ENCODE measurements at places on chromosomes 5 and 9.

- no peak for DNase-seq
Observed at GRCh38 chr5:103298607-103299188, 40.1 kb downstream of the MACIR start.

DNA sequence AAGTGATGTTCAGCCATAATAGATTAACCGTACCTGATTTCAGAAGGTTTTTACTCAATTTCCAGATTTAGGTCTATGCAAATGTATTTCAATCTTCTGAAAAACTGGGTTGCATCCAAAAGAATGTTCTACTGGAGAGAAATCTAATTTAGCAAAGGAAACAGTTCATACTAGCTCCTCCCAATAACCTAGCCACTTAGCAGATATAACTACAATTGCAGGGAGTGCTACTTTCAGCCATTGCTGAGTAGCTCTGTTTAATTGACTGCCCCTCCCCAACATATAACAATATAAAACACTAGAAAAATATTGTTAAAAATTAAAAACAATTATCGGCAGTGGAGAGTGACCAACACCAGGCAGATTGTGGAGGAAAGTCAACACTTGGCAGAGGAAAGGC, 7.9 kb upstream of the OSMR start:
- no peak for DNase-seq

GRCh38 chr9:70197216-70198044, 61.3 kb upstream of the SMC5 start:
- no peak for DNase-seq

DNA sequence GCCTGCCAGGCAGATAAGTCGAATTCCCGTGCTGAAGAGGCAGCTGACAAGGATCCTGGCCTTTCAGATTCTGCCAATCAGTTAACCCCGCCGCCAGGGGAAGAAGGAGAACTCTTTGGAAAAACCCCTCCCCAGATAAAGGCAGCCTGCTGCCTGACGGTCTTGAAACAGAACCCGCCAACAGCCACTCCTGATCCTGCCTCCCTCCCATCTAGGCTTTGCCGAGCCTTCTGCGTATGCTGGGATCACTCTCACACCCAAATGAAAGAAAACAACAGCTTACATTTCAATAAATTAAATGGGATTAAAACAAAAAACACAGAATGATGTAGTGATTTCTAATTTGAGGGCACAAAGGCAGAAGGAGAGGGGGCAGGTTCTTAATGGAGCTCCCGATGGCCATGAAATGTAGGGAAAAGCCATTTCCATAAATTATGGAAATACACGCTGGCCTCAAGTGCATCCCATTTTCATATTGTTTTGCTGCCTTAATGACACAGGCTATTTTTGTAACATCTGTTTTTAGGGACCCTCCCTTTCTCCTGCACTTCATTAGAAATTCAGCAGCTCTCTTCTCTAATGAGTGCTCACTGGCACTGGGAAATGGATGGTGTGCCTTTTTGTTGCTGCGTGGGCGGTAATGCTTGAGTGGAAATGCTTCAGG, 319.1 kb downstream of the MED10 start:
- no peak for DNase-seq

GRCh38 chr5:160352308-160352707, 18.1 kb downstream of the C1QTNF2 start:
- DNase-seq: no peak

DNA sequence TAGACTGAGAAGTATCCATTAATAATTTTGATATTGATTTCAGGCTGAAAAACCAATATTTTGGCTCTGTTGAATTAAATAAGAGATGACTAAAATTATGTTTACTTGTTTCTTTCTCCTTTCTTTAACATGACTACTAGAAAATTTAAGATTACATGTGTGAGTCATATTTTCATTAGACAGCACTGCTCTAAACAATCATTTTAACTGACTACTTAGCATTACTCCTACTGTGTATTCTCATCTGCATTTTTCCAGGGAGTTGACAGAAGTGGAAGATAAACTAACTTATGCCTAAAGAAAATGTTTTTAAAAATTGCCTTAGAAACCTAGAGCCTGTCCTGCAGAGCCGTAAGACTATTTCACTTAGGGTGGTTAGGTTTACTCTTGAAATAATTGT, 29.1 kb downstream of the TNC start:
- no peak for DNase-seq

DNA sequence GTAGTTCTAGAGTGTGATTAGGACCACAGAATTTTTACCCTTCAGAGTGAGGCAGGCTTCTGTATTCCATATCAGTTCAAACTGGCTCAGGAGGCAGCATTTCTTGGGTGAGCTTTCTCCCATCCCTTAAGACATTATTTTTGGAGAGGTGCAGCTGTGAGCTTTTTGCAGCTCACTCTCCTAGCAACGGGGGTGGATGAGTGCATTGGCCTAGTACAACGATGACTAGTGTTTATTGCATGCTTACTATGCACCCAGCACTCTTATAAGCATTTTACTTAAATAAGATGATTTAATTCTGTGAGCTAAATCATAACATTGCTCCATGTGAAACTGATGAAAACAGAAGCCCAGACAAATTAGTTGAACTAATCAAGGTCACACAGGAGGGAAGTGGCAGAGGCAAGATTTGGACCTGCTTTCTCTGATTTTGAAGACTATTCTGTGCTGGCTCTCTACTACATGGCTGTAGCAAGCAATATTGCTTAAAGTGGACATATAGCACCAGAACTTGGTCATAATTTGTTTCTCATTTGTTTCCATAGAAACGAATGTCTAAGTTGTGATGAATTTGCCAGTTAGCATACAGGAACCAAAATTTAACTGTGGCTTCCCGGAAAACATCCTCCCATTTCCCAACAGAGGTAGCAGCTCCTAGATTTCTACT, 372.1 kb upstream of the RIOK2 start:
- no peak for DNase-seq

- DNase-seq: peak; percentile 66
Observed at GRCh38 chr9:1231998-1232919, 182.1 kb downstream of the DMRT2 start.

DNA sequence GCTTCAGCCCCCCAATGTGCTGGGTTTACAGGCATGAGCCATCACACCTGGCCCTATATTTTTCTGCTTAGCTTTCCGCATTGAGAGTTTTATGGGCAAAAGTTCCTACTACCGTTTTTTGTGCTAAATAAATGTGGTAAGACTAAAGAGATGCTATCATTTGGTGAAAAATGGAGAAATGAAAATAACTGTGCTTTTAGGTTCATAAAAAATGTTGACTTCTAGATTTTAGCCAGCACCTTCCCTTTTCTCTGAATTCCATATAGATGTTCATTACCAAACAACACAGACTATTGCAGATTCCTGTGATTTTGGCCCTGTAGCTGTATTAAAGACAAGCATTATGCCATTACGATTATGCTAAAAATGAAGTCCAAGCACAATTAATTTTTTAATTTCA, 72.0 kb upstream of the CTSL start:
- no peak for DNase-seq

DNA sequence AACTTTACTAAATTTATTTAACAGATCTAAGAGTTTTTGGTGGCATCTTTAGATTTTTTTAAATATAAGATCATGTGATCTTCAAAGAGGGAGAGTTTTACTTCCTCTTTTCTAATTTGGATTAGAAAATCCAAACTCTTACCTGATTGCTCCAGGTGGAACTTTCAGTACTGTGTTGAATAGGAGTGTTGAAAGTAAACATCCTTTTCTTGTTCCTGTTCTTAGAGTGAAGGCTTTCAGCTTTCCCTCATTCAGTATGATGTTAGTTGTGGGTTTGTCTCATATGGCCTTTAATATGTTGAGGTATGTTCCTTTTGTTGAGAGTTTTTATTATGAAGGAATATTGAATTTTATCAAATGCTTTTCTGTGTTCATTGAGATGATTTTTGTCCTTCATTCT, 650.0 kb upstream of the SGCD start:
- no peak for DNase-seq

- DNase-seq: no peak
Observed at GRCh38 chr9:35579130-35579529, 25.9 kb upstream of the TESK1 start.

- peak; percentile 64 for DNase-seq
Observed at GRCh38 chr5:150065346-150065745, 21.0 kb downstream of the CSF1R start.

DNA sequence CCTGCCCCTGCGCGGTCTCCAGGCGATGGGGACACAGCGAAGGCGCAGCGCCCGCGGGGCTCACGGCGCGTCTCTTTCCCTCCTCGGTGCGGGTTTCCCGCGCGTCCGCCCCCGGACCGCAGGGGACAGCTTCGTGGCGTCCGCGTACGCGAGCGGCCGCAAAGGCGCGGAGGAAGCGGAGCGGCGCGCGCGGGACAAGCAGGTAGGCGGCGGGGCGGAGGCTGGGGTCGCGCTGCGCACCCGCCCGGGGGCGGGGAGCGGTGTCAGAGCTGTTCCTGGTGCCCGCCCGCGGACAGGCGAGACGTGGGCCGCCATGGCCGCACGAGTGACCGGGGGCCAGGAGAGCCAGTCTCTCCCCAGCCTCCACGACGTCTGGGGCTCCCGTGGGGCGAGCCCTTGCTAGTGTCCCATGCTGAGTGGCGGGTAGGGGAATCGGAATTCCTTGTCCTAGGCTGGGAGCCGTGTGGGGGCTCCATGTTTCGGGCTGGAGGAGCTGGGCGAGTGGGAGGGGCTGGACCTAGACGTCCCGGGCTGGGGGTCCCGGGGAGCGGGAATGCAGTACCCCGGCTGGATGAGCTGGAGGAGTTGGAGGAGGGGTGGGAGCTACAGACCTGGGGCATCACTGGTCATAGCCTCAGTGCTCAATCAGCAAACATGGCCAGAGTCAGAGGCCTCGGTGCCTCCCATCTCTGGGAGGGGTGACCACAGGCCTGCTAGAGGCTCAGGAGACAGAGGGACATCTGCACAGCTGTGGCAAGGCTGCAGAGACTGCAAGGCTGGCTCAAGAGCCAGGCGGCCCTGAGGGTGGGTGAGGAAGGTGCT, 968 bp downstream of the NKD2 start:
- DNase-seq: peak; percentile 32

DNA sequence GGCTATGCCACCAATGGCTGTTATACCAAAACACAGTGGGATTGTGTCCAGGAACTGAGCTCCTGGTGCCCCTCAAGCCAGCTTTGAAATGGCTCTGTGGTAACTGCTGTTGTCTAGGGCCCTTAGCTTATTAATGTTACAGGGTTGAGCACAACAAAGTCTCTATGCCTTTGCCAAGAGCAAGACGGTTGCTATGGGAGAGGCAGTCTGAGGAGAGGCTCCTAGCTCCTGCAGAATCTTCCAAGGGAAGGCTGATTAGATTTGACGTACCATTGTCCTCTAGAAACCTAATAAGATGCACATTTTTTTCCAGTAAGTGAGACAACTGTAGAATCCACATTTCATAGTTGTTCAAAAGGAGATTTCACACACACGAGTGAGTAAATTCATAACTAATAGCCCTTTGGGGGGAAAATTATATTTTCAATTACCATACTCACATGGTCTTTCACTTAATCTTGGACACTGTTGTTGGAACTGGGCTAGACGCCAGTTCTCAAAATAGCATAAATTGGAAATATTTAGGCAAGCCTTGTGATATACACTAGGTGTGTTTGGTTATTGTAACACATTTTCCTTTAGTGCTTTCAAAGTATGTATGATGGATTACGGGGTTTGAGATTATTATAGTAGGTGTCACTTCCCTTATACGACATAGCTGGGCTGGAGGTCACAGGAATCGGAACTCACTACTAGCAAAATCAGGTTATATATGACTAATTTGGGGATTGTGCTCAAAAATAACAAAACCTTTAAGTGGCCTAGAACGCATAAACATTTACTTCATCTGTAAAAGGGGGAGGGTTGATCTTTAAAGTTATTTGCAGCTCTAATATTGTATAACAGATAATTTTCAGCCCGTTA, 186.3 kb upstream of the EGFLAM start:
- DNase-seq: no peak

DNA sequence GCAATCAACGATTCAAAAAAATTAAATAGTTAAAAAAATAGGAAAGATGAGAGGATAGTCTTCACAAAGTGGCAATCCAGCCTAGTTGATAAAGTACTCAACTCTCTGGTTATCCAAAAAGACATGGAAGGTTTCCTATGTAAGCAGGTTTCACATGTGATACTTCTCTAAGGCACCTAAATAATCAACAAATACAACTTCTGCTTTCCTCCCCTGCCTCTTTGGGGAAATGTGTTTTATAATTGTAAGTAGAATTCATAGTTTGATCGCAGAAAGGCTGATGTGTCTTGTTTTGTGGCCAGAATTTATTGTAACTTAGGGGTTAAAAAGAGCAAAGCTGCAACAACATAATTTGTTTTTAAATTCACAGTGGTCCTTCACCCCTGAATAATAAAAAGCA, 855.5 kb upstream of the DMAC1 start:
- DNase-seq: no peak

- DNase-seq: no peak
Observed at GRCh38 chr5:179577286-179577960, 27.1 kb downstream of the RUFY1 start.

DNA sequence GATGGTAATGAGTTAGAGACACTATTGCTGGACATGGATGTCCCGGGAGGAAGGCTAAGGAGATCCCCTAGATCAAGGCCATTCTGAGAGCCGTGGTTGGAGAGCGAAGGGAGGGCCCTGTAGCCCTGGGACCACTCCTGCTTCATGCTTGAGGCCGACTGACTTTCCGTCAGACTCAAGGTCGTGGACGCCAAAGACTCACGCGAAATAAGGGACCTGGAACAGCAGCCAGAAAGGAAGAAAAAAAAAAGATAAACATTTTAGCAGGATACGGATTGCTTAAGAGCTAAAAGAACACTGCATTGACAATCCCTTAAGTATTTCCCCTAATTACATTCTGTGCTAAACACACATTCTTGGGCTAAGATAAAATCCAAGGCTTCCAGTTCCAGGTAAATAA, 181.2 kb downstream of the GLIS3 start:
- DNase-seq: peak; percentile 42

- no peak for DNase-seq
Observed at GRCh38 chr5:12330993-12331588, 426.8 kb upstream of the CTNND2 start.

All from left ventricle myocardium superior (tissue), 1 donor.